ENCODE measurements at places on chromosomes 13 and 19. TPM values are rescaled to one million over a fixed set of nuclear protein-coding genes. Genes with fewer than 3 reads are reported as not detected.

Gene CGB3
- total RNA-seq, result not detected

DNA sequence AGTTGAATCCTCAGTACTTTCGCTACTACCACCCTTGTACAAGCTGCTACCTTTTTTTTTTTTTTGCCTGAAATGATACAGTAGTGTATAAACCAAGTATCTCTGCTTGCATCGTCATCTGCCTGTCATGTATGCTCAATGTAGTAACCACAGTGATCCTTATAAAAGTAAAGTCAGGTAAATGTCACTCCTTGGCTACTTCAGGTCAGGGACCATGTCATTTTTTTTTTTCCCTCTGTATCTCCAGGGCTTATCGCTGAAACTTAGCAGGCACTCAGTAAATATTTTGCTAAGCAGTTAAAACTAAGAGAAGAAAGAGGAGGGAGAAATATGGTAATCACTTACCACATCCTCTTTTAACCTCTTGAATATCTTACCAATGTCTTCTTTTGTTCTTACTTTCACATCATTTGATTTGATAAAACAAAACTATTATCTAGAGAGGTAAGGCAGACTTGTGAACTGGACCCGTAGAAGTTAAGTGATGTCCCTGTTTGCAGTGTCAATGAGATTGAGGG lies 96.8 kb upstream of the KLF12 start:
- DNase-seq, result no peak
- no peak overlapping the region for H3K27ac ChIP-seq
- no peaks in the 10 kb centered on the region for H3K36me3 ChIP-seq
- H3K4me3 ChIP-seq, result no peak overlapping the region
- H3K27me3 ChIP-seq, result no peaks in the 10 kb centered on the region

Gene PLIN4
- 0.35 TPM for total RNA-seq

DNA sequence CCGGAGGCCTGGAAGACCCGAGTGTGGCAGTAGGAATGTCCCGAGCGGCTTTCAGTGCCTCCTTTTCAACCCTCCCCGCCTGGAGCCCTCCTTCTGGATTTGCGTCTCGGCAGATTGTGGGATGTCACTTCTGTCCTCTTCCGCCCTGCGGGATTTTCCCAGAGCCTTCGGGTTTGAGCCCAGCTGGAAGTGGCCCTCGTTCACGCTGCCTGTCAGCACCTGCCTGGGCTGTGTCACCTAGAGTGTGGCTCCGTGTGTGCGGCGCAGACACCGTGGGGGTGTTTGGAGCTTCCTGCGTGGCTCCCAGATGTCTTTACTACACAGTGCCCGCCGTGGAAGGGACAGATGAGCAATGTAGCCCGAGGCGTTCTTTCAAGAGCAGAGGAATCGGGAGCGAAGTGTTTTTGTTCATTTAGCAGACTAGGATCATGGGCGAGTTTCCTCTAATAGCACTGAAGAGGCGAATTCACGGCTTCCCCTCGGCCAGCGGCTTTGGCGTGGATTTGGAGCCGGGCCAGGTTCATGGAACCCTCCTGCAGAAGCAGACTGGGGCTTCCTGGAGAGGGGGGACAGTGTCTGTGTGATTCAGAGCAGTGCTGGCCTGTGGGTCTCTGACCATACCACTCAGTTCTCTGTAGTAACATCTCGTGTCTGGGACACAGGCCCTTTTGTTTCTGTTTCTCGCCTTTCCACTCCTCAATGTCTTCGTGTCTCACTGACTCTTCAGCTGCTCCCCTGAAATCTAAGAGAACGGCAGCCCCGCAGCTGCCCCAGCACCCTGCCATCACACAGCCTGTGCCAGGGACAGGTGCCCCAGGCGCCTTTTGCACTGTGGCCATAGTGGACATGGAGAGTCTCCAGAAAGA lies 68.0 kb downstream of the KDM4B start:
- no peak for DNase-seq
- no peak overlapping the region for H3K4me3 ChIP-seq
- H3K36me3 ChIP-seq, result peaks cover 16% of the 10 kb centered on the region
- peak overlapping the region; percentile 72 for H3K27ac ChIP-seq
- no peaks in the 10 kb centered on the region for H3K4me1 ChIP-seq

DNA sequence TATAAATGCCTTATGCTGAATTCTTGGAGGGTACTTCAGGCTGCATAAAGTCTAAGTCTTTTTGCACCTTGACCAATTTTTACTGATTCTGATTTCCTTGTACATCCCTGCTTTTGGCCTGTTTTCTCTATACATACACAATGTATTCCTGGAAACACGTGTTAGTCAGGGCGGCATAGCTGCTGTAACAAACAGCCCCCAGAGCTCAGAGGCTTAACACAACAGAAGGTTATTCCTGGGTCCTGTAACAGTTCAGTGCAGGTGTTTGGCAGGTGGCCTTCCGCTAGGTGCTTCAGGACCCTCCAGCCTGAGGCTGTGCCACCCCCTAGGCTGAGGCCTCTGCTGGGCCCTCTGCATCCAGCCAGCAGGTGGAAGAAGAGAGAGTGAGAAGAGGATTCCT lies 82.9 kb downstream of the ZAR1L start:
- H3K27me3 ChIP-seq, result no peaks in the 10 kb centered on the region
- H3K4me1 ChIP-seq, result 0 out of 2 replicates have a peak, but pooled peaks cover 3% of the 10 kb centered on the region
- H3K4me3 ChIP-seq, result no peak overlapping the region
- DNase-seq, result no peak
- H3K27ac ChIP-seq, result no peak overlapping the region
- peaks cover 3% of the 10 kb centered on the region for H3K36me3 ChIP-seq

DNA sequence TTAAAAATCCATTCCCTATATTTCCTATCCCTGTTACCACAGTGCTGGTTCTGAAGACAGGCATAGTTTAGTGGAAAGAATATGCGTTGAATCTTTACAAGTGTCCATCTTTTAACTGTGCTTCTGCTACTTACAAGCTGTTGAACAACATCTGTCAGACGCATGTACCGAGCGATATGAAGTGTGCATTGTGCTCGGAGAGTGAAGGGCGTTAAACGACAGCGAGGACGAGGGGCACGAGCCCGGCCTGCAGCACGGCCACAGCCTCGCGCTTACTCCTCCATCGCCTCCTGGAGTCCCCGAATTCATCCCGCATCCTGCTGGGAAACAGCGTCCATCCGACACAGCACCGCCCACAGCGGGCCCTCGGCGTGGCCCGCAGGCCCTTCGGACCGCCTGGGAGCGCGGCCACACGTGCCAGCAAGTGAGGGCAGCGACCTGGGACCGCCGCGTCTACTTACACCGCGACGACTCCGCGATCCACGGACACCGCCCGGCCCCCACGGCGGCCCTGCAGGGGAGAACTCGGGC lies 514 bp downstream of the PCID2 start:
- H3K36me3 ChIP-seq, result peaks cover 32% of the 10 kb centered on the region
- peak overlapping the region; percentile 93 for H3K4me3 ChIP-seq
- peak; percentile 50 for DNase-seq

Gene RNF113B
- not detected for total RNA-seq

DNA sequence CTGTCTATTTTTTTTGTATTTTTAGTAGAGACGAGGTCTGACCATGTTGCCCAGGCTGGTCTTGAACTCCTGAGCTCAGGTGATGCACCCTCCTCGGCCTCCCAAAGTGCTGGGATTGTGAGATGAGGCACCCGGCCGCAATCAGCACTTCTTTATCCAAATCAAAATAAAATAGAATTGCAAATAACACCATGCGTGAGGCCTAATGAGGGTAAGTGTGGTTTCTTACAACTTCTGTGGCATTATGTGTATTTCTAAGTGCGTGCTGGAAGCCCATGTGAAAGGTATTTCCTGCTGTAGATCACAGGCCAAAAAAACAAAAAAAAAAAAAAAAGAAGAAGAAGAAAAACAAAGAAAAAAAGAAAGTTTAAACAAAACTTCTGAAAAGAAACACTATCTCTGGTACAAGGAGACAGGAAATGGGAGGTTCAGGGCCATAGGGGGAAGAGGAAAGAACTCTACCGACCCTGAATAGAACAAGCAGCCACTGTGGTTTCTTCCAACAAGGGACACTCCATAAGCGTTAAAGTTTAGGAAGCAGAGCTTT lies 3.0 kb upstream of the GRAMD1A start:
- peaks cover 51% of the 10 kb centered on the region for H3K4me1 ChIP-seq
- peak overlapping the region; percentile 86 for H3K27ac ChIP-seq
- H3K4me3 ChIP-seq, result peak overlapping the region; percentile 15
- H3K36me3 ChIP-seq, result peaks cover 8% of the 10 kb centered on the region
- DNase-seq, result no peak

DNA sequence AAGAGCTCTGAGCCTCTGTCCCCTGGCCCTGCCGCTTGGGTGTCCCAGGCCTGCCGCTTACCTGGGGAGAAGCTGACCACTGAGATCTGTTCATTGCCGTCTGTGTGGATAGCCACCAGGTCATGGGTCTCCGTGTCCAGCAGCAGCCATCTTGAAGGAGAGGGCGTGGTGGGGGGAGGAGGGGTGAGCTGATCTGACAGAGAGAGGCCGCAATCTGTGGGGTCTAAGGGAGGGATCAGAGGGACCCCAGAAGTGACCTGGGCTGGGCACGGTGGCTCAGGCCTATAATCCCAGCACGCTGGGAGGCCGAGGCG lies 14.6 kb upstream of the GPR4 start:
- peak overlapping the region; percentile 91 for H3K27ac ChIP-seq
- peak; percentile 52 for DNase-seq
- 0 out of 2 replicates have a peak, but pooled peaks cover 7% of the 10 kb centered on the region for H3K4me1 ChIP-seq
- peak overlapping the region; percentile 86 for H3K4me3 ChIP-seq
- peaks cover 29% of the 10 kb centered on the region for H3K36me3 ChIP-seq

GRCh38 chr13:56066321-56066720 lies 1074.4 kb upstream of the PRR20A start:
- H3K4me1 ChIP-seq, result no peaks in the 10 kb centered on the region
- H3K36me3 ChIP-seq, result no peaks in the 10 kb centered on the region
- no peak for DNase-seq
- H3K4me3 ChIP-seq, result no peak overlapping the region

Gene FUT2
- 6.5 TPM for total RNA-seq

Gene NPAS1
- 6.8 TPM for total RNA-seq

DNA sequence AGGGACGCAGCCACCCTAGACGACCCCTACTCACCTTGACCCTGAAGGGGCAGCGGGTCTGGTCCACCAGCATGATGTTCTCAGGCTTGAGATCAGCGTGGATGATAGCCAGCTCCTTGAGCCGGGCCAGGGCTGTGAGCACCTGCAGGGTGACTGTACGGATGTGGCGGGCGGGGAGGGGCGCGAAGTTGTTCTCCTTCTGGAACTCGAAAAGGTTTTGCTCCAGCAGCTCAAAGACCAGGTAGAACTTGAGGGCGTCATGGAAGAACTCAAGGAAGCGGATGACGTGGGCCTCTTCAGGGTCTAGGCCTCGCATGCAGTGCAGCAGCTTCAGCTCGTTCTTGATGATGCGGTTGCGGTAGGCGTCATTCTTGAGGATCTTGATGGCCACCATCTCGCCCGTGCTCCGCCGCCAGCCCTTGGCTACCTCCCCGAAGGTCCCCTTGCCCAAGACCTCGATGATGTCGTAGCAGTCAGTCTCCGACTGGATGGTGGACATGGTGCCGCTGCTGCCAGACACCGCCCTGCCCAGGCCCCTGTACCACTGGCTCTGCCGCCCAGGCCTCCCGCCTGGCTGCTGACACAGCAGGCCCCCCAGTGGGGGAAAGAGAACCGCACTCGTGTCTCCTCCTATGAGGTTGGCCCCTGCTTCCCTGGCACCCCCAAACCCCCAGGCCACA lies 437 bp downstream of the HIPK4 start:
- H3K36me3 ChIP-seq, result no peaks in the 10 kb centered on the region
- H3K27ac ChIP-seq, result no peak overlapping the region
- H3K4me1 ChIP-seq, result peaks cover 4% of the 10 kb centered on the region
- no peaks in the 10 kb centered on the region for H3K27me3 ChIP-seq
- no peak overlapping the region for H3K4me3 ChIP-seq

DNA sequence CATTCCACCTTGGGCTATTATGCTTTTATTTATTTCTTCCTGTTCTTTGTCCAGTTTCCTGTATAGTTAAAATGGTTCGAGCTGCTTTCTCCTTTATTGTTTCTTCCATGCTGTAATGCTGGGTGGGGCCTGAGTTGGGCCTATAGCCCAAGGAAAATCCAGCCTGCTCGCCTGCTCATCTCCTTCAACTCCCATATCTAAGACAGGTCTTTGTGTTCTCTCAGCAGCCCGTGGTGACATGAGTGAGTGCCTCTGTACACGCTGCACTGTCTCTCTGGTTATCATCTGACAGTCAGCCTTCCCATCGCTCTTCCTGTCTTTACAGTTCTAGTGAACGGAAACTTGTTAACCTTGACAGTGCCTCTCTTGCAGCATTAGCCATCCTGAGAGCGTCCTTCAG lies 221.9 kb upstream of the SLC10A2 start:
- no peak overlapping the region for H3K4me3 ChIP-seq
- DNase-seq, result no peak
- no peak overlapping the region for H3K27ac ChIP-seq
- H3K27me3 ChIP-seq, result no peaks in the 10 kb centered on the region

DNA sequence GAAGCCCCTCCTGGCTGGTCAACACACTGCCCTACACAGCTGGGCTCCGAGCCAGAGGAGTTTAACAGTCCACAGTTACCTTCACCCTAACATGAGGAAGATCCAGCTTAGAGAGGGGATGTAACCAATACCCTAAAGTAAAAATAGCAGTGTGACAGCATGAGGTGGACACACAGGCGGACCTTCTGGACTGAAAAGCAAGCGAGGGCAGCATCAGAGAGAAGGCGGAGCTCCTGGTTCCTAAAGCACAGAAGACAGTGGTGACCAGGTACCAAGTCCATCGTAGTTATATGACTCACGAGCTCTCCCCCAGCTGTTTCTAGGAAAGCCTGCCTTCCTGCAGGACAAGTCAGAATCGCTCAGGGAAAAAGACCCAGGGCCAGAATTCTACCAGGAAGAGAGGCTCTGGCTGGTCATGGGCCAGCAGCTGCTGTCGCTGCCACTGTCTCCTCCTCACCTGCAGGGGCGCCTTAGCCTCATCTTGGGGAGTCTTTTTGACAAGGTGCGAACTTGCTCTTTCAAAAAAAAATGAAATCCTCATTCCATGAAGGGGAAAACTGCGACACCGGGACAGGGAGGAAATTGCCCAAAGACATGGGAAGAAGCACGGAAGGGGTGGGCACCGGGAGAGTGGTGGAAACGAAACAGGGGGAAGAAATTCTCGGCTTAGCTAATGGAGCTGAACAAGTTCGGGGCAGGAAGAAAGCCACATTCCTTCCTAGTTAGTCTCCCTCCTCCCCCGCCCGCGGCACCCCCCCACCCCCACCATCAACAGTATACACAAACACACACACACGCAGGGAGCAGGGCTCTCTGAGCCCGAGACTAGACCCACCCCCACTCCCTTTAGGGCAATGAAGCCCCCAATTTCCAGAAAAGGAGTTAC lies 1.7 kb downstream of the ELL start:
- H3K27me3 ChIP-seq, result no peaks in the 10 kb centered on the region
- peak overlapping the region; percentile 81 for H3K4me3 ChIP-seq
- no peak overlapping the region for H3K27ac ChIP-seq
- DNase-seq, result peak; percentile 67
- peaks cover 7% of the 10 kb centered on the region for H3K4me1 ChIP-seq

Gene KLK2
- 0.46 TPM for total RNA-seq

Gene ALOX5AP
- total RNA-seq, result not detected

Gene CEACAM16
- total RNA-seq, result not detected

- H3K4me3 ChIP-seq, result peak overlapping the region; percentile 96
- peak; percentile 85 for DNase-seq
- peaks cover 27% of the 10 kb centered on the region for H3K36me3 ChIP-seq
- no peaks in the 10 kb centered on the region for H3K27me3 ChIP-seq
- peak overlapping the region; percentile 100 for H3K27ac ChIP-seq
Measured at GRCh38 chr19:3968556-3969434, 2.1 kb downstream of the DAPK3 start.

- peak; percentile 66 for DNase-seq
- no peaks in the 10 kb centered on the region for H3K36me3 ChIP-seq
- no peak within 1 kb of the TSS for H3K27ac ChIP-seq
- peaks cover 15% of the 10 kb centered on the region for H3K27me3 ChIP-seq
- peak within 1 kb of the TSS; percentile 63 for H3K4me3 ChIP-seq
Measured at GRCh38 chr19:45340232-45340898, at the start of gene KLC3. TSS of gene KLC3 (plus strand) at chr19:45340750. CDS start at chr19:45345542, 4,792 bp downstream.

Gene RNF225
- 1.1 TPM for total RNA-seq

Gene CRX
- total RNA-seq, result 0.53 TPM
